A172 (cell line): ENCODE measurements at places on chromosomes 3 and 15. TPM values are rescaled to one million over a fixed set of nuclear protein-coding genes. Genes with fewer than 3 reads are reported as not detected.

Gene TRAIP
- 12.8 and 16.1 TPM in 2 replicates for total RNA-seq

DNA sequence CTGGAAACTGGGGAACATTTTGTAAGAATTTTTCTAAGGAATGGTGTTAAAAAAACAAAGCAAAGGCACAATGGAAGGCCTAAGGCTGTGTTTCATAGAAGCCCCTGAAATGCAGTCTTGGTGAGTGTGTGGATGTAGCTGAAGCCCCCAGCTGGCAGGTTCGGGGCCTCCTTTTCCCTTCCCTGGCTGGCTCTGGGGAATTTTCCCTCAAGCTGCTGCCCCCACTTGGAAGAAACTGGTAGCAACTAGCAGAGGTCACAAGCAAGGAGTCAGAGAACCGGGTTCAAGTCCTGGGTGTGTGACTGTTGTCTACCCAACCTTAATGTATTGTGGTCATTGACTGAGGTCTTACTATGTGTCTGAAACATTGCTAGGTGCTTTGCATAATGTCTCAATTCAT, 85.3 kb upstream of the MYZAP start:
- no peak for DNase-seq

- DNase-seq = no peak
Observed at GRCh38 chr3:16303037-16303575, 38.1 kb downstream of the OXNAD1 start.

- no peak for DNase-seq
Observed at GRCh38 chr3:99846477-99847160, 29.0 kb downstream of the CMSS1 start.

DNA sequence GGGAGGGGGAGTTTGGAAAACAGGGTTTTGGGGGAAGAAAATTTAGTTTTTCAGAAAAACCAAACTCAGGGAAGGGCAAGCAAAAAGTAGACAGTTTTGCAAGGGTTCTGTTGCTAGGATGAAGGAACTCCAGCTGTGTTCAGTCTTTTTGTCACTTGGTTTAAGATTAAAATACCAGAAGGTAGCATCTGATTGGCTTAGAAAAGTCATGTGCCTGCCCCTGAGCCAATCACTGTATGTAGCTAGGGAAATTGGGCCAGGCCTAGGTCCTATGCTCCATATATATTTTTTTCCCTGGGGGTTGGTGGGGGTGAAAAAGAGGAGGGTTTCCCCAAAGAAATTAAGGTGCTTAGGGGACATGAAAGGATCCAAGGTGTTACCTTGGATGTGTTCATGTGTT, 24.3 kb downstream of the CLDN11 start:
- no peak for DNase-seq

DNA sequence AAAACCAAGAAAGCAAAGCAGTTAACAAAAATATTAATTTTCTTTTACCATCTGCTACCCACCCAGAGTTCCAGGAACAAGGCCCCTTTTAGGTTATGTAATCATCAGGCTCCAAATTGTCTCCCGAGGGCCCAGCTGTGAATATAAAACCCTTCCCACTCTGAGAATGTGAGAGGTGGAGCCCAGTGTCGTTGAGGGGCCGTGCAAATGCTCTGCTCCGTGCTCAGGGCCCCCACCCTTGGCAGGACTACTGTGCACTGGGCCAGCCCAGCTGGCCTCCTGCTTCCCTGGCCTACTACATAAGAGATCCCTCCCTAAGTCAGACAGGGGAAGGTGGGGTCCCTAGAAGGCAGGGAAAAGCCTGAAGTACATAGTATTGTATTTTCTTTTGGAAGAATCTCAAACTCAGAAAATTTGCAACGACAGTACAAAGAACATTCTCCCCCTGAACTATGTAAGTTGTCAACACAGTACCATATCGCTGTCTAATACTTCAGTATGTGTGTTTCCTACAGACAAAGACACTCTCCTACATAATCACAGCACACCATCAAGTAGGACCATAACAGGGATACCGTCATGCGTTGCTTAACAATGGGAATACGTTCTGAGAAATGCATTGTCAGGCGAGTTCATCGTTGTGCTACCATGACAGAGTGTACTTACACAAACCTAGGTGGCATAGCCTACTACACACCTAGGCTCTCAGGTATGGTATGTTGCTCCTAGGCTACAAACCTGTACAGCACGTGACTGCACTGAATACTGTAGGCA, 4.4 kb upstream of the CLEC3B start:
- DNase-seq = no peak
